ENCODE measurements at places on chromosomes 6 and 20. TPM values are rescaled to one million over a fixed set of nuclear protein-coding genes. Genes with fewer than 3 reads are reported as not detected.
A peak's percentile ranks its signal among the peaks of the same experiment; 100 is the strongest.

Gene FOXS1
- 0.51 TPM for total RNA-seq

DNA sequence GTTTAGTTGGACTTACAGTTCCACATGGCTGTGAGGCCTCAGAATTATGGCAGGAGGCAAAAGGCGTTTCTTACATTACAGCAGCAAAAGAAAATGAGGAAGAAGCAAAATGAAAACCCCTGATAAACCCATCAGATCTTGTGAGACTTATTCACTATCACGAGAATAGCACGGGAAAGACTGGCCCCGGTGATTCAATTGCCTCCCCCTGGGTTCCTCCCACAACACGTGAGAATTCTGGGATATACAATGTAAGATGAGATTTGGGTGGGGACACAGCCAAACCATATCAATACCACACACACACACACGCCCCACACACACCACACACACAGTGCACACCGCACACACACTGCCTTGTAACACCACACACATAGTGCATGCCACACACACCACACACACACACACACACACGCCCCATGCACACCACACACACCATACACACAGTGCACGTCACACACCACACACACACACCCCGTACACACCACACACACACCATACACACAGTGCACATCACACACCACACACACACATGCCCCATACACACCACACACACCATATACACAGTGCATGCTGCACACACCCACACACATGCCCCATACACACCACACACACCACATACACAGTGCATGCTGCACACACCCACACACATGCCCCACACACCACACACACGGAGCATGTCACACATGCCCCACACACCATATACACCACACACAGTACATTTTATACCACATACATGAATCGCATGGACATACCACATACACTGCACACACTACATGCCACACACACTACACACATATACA, 310.5 kb downstream of the TAF4 start:
- H3K4me1 ChIP-seq, result no peaks in the 10 kb centered on the region
- no peaks in the 10 kb centered on the region for H3K36me3 ChIP-seq
- DNase-seq, result no peak
- no peak overlapping the region for H3K4me3 ChIP-seq
- no peak overlapping the region for H3K27ac ChIP-seq

Gene ADGRF5
- 4.9 TPM for total RNA-seq

Gene PLA2G7
- 0.84 TPM for total RNA-seq

- no peak overlapping the region for H3K27ac ChIP-seq
- no peak overlapping the region for H3K4me3 ChIP-seq
- DNase-seq, result no peak
These were observed 31.1 kb downstream of the ARID1B start for GRCh38 chr6:156808287-156808686.

GRCh38 chr20:3208786-3209256, 477 bp upstream of the ITPA start:
- peaks cover 6% of the 10 kb centered on the region for H3K36me3 ChIP-seq
- no peak for DNase-seq
- peak overlapping the region; percentile 82 for H3K27ac ChIP-seq
- H3K4me1 ChIP-seq, result peaks cover 4% of the 10 kb centered on the region
- no peaks in the 10 kb centered on the region for H3K27me3 ChIP-seq
- peak overlapping the region; percentile 99 for H3K4me3 ChIP-seq

DNA sequence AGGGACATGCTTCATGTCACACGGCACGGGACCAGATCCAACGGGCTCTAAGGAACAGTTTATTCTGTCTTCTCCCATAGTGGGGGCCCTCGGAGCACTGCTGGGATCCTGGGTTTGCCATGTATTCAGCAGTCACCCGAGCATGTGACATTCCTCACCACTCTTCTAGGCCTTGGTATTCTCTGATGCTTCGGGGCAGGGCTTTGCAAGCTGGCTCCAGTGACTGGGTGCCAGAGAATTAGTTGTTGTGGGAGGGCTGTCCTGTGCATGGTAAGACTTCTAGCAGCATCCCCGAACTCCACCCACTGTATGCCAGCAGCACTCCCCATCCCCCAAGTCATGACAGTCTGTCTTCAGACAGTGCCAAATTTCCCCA, 5.4 kb downstream of the CCN5 start:
- no peaks in the 10 kb centered on the region for H3K4me1 ChIP-seq
- H3K27me3 ChIP-seq, result no peaks in the 10 kb centered on the region
- no peak for DNase-seq
- no peak overlapping the region for H3K27ac ChIP-seq
- no peak overlapping the region for H3K4me3 ChIP-seq

DNA sequence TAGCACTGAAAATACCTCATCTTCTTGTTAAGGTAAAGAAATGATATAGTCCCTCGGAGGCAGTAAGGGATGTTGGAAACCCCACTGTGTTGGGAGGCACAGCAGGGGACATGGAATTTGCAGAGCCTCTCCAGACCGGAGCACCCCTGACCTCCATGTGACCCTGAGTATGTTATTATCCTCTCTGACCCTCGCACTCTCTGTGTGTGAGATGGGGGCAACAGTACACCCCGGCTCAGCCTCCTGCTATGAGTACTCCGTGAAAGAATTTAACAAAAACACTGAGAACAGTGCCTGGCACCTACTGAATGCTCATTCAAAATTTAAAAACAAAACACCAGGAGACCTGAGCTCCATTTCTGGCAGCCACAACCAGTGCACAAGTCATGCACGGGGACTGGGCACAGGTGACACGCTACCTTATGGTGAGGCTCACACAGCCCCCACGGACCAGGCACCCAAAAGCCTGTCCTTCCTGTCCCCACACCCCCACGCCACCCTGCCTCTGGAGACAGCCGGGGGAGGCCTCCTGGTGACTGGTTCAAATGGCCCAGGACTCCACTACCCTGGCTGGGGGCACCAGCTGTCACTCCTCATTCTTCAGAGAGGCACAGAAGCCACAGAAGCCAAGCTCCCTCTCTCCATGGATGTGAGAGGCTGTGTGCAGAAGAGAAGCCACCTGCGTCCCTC, 6.1 kb downstream of the NINL start:
- no peak for DNase-seq
- no peaks in the 10 kb centered on the region for H3K4me1 ChIP-seq
- H3K27ac ChIP-seq, result no peak overlapping the region
- H3K4me3 ChIP-seq, result no peak overlapping the region
- H3K27me3 ChIP-seq, result no peaks in the 10 kb centered on the region

- peaks cover 3% of the 10 kb centered on the region for H3K4me1 ChIP-seq
- no peak overlapping the region for H3K4me3 ChIP-seq
- H3K27ac ChIP-seq, result no peak overlapping the region
- DNase-seq, result no peak
- no peaks in the 10 kb centered on the region for H3K36me3 ChIP-seq
These were observed 3.9 kb downstream of the PRDM1 start for GRCh38 chr6:106090001-106090400.

Gene TRIM39
- 3.5 TPM for total RNA-seq

Gene PPIL6
- 0.17 TPM for total RNA-seq

DNA sequence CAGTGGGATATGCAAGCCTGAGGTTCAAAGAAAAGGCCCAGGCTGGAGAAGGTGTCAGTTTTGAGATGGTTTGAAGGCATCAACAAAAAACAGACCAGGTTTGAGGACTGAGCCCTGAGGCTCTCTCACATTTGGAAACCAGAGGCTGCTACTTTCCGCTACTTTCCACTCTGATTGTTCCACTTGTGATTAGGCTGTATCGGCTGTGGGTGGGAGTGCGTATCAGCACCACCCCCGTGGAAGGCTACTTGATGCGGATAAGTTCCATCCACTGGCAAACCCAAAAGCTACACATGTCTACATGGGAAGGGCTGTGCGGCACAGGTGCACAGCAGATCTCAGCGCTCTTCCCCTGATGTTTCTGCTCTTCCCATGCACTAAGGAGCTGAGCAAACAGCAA, 198.7 kb downstream of the GMPR start:
- no peak for DNase-seq
- H3K27ac ChIP-seq, result no peak overlapping the region
- no peaks in the 10 kb centered on the region for H3K27me3 ChIP-seq
- no peak overlapping the region for H3K4me3 ChIP-seq
- H3K36me3 ChIP-seq, result no peaks in the 10 kb centered on the region

- H3K27ac ChIP-seq, result no peak overlapping the region
- no peak for DNase-seq
- H3K36me3 ChIP-seq, result no peaks in the 10 kb centered on the region
- no peaks in the 10 kb centered on the region for H3K27me3 ChIP-seq
These were observed 64.6 kb upstream of the NOTCH4 start for GRCh38 chr6:32288426-32288825.

Gene CLDN20
- not detected for total RNA-seq

Gene IMPG1
- total RNA-seq, result not detected

Gene NQO2
- 124 TPM for total RNA-seq

- no peaks in the 10 kb centered on the region for H3K36me3 ChIP-seq
- H3K4me3 ChIP-seq, result no peak overlapping the region
- H3K27me3 ChIP-seq, result no peaks in the 10 kb centered on the region
- DNase-seq, result no peak
- H3K27ac ChIP-seq, result no peak overlapping the region
- no peaks in the 10 kb centered on the region for H3K4me1 ChIP-seq
These were observed 105.6 kb downstream of the BTBD3 start for GRCh38 chr20:12023194-12023795.

- H3K36me3 ChIP-seq, result no peaks in the 10 kb centered on the region
- H3K27me3 ChIP-seq, result no peaks in the 10 kb centered on the region
- no peak for DNase-seq
- H3K4me3 ChIP-seq, result no peak overlapping the region
- H3K4me1 ChIP-seq, result no peaks in the 10 kb centered on the region
These were observed 270.4 kb upstream of the CITED2 start for GRCh38 chr6:139644821-139645220.

GRCh38 chr20:7144464-7144863, 377.0 kb downstream of the BMP2 start:
- H3K4me1 ChIP-seq, result peaks cover 19% of the 10 kb centered on the region
- no peak overlapping the region for H3K4me3 ChIP-seq
- H3K36me3 ChIP-seq, result no peaks in the 10 kb centered on the region
- no peaks in the 10 kb centered on the region for H3K27me3 ChIP-seq
- DNase-seq, result no peak

- H3K36me3 ChIP-seq, result no peaks in the 10 kb centered on the region
- no peak overlapping the region for H3K4me3 ChIP-seq
- no peaks in the 10 kb centered on the region for H3K27me3 ChIP-seq
- DNase-seq, result no peak
These were observed 137.8 kb downstream of the BTBD9 start for GRCh38 chr6:38501931-38502330.

- no peak for DNase-seq
- H3K36me3 ChIP-seq, result peaks cover 2% of the 10 kb centered on the region
- no peaks in the 10 kb centered on the region for H3K4me1 ChIP-seq
- no peak overlapping the region for H3K27ac ChIP-seq
- no peaks in the 10 kb centered on the region for H3K27me3 ChIP-seq
- no peak overlapping the region for H3K4me3 ChIP-seq
These were observed 20.2 kb downstream of the SNHG17 start for GRCh38 chr20:38414769-38415450.

DNA sequence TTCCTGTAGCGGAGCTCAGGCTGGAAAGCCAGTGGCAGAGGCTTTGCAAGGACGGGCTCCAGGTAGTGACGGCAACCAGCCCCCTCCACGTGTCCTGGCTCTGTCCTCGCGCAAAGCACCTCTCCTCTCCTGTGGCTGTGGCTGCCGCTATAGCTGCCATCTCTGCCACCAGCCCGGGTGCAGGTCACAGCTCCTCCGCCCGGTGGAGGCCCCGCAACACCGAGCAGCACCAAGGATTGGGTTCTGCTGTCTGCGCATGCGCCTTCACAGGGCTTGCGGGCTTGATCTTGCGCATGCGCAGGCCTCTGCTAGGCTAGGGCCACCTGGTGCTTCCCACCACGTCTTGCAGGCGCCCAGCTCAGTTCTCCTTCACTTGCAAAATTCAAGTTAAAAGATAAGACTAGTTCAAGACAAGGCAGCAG, 625.4 kb downstream of the QKI start:
- H3K27me3 ChIP-seq, result no peaks in the 10 kb centered on the region
- H3K4me3 ChIP-seq, result peak overlapping the region; percentile 7
- no peaks in the 10 kb centered on the region for H3K4me1 ChIP-seq
- DNase-seq, result peak; percentile 71
- no peak overlapping the region for H3K27ac ChIP-seq
- H3K36me3 ChIP-seq, result no peaks in the 10 kb centered on the region

Gene SLC35F1
- 0.08 TPM for total RNA-seq

Gene POM121L2
- total RNA-seq, result not detected

GRCh38 chr6:30317913-30318589, 8.7 kb upstream of the TRIM39 start:
- no peak overlapping the region for H3K4me3 ChIP-seq
- no peak overlapping the region for H3K27ac ChIP-seq
- peaks cover 4% of the 10 kb centered on the region for H3K4me1 ChIP-seq

Gene CGA
- not detected for total RNA-seq

Gene BHLHE23
- not detected for total RNA-seq

Gene CLPSL1
- total RNA-seq, result not detected

All from liver (tissue), 10 donors.